ENCODE measurements at places on chromosomes 3 and 15. TPM values are rescaled to one million over a fixed set of nuclear protein-coding genes. Genes with fewer than 3 reads are reported as not detected.

DNA sequence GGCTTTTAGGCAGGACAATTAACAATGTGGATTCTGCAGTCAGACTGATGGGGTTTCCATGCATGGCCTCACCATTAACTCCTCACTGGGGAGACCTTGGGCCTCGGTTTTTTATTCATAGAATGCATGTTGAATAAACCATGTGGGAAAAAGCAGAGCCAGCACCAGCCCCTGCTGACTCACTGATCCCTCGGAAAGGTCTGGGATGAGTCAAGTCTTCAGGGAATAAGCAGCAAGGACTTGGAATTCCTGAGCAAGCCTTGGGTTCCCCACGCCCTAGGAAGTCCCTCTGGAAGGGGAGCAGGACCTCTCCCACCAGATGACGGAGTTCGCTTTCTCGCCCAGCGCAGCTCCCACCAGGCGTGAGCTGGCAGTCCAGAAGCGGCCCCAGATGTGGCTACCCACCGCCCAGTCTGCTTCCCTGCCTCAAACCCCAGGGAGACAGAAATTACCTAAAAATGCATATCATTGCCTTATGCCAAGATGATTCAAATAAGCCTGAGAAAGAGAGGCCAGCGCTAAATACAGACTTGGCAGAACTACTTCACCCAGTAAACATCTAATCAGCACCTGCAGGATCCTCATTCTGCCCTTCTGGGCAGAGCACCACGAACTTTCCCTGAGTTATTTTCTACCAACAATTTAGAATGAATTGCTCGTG is 45.4 kb downstream of the BTD start:
- no peak for DNase-seq

SLC27A2 gene
- 48.1 TPM for polyA plus RNA-seq

KIF15 gene
- polyA plus RNA-seq: 23.1 TPM

HHLA2 gene
- polyA plus RNA-seq: 22.7 TPM

DNA sequence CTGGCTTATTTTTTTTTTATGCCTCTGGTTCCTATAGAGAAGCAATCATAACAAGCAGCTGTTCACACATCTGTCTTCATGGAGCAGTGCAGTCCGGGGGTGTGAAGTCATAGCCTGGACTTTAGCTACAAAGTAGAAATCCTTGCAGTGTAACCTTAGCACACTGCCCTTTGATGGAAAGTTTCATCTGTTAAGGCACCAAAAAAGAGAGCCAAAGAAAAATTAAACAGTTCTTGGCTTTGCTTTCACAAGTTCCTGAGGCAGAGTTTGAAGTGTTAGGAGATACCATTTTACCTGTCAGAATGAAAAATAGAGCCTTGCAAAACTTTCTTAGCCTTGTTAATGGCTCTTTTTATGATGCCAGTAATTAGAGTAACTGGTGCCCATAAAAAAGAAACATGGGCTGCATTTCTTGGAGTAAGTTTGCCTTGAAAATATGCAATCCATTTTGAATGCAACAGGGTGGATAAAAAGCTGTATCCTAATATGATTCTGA is 84.1 kb downstream of the PIK3R4 start:
- no peak for DNase-seq

DNA sequence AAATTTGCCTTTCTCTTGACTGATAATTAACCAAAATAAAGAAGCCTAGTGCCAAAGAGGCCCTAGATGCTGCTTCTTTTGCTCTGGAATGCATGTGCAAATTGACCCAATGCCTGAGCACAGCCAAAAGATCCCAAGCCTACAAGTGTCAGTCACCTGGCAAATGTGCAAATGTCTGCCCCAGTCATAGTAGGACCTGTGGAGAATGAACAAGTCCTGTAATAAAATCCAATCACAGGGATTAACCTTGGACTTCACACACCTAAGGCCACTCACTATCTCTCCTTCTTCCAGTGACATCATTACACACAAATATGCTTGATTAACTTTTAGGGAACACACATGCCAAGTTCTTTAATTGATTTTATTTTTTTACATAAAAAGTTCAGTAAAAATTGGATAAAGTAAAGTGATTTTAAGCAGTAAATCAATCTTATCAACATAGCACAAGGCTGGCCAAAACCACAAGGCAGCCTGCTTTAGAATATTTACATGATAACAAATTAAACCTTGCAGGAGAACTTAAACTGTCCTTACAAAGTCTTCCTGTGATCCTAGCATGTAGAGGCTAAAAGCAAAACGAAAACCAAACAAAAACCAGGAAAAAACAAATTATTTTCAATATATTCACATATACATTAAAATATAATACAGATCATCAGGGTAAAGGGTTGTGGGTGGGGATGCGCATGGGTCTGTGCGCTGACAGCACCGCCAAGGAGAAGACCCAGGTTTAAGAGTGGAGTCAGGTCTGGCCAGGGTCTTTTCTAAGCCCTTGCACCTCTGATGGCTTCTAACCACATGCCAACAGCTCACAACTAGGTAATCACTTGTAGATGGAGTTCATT is 36.8 kb downstream of the NBEAL2 start:
- DNase-seq: no peak

GRCh38 chr15:23857028-23857641 is 170.0 kb upstream of the NDN start:
- DNase-seq: peak; percentile 22

GHRL gene
- polyA plus RNA-seq: 2.4 TPM

GRCh38 chr3:160437083-160437455 is 12.5 kb downstream of the TRIM59 start:
- no peak for DNase-seq

INTS14 gene
- 47.8 TPM for polyA plus RNA-seq

- no peak for DNase-seq
These were observed 132.2 kb downstream of the KLF13 start for GRCh38 chr15:31458596-31459399.

DNA sequence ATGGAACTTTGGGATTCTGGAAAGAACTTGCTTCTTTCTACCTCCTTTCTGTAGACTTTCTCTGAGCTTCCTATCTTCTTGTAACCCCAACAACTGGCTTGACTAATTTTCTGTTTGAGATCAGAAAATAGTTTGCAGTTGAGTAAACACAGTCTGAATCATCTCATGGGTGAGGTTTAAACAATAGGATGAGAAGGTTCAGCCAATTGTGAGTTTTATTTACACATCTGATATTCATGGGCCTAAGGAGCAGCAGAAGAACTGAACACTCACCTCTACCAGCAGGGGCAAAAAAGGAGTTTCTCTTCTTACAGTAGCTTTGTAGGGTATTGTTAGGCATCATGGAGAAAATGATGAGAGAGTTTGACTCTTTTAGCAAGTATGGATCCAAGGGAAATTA is 54.2 kb downstream of the DTWD1 start:
- no peak for DNase-seq

GRCh38 chr15:74531144-74531811 is 9.7 kb upstream of the ARID3B start:
- DNase-seq: no peak

- no peak for DNase-seq
These were observed 18.8 kb upstream of the CHD2 start for GRCh38 chr15:92881211-92881754.

SPSB4 gene
- polyA plus RNA-seq: 17.3 TPM

All from left renal pelvis (tissue), 4 donors.